ENCODE measurements at places on chromosomes 5 and 9.

- no peak for DNase-seq
These were observed 8.9 kb downstream of the ARAP3 start for GRCh38 chr5:141672841-141673813.

DNA sequence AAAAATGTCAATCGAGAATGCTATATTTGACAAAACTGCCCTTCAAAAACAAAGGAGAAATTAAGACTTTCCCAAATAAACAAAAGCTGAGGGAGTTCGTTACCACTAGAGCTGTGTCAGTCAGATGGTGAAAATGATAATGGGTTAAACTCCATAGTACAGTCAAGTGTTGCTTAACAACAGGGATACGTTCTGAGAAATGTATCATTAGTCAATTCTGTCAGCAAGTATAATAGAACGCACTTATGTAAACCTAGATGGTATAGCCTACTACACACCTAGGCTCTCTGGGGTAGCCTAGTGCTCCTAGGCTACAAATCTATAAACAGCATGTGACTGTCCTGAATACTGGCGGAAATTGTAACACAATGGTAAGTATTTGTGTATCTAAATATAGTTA lies 138.7 kb downstream of the DRD1 start:
- DNase-seq, result no peak

DNA sequence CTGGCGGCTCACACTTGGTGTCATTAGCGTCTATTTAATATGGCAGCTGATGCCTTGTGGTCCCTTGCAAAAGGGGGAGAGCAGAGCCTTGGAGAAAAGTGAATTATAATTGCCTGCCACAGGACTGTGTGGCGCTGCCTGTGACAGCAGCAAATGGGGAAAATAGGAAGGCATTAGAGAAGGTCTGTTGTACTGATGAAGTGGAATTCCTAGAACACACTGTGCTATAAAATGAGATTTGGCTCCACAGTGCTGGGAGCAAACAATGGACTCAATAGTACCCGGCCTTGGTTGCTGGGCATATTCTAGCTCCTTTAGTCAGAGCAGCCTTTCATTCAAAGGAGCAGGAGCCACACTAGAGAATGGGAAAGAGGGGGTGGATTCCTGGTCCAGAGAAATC lies 21.3 kb downstream of the SEMA6A start:
- DNase-seq, result no peak

- DNase-seq, result no peak
These were observed 239.2 kb downstream of the FAM114A2 start for GRCh38 chr5:153799466-153799865.

GRCh38 chr5:110536120-110537115 lies 190.1 kb downstream of the TMEM232 start:
- no peak for DNase-seq

DNA sequence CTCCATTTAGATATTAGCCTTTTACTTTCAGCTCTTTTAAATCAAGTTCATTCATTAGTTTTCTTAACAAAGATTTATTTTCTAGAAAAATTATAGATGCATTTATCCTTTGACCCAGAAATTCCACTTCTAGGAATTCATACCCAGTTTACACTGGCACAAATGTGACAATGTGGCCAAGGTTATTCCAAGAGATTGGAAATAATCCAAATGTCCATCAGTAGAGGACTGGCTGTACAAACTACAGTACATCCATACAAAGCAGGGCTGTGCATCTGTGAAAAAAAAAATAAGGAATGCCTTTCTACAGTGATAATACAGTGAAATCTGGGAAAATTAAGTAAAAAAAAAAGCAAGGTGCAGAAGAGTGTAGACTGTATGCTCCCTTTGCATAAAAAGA lies 149.2 kb downstream of the GABBR2 start:
- no peak for DNase-seq

DNA sequence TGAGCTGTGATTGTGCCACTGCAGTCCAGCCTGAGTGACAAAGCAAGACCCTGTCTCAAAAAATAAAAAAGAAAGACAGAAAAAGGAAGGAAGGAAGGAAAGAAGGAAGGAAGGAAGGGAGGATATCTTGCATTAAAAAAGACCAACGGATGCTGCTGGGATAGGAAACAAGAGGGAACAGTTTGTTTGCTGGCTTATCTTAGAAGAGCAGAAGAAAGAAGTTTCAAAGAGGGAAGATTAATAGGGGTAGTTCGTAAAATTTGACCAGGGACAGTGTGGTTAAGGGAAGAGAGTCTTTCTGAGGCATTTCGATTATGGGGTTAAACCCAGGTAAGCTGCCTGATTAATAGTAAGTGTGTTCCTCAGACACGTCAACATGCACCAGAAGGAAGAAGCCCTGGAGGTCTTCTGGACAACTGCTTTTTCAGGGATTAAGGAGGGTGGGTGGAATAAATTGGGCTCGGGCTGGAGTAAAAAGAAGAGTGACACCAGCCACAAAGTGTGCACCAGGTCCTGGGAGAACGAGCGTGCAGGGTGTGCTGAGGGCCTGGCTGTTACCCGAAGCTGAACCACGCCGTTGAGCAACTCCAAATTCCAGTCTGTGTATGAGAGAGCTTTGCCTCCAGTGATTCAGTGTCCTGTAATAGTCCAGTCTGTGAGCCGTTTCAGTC lies 24.8 kb downstream of the FYB1 start:
- no peak for DNase-seq

GRCh38 chr5:173795601-173796000 lies 92.5 kb upstream of the CPEB4 start:
- no peak for DNase-seq

DNA sequence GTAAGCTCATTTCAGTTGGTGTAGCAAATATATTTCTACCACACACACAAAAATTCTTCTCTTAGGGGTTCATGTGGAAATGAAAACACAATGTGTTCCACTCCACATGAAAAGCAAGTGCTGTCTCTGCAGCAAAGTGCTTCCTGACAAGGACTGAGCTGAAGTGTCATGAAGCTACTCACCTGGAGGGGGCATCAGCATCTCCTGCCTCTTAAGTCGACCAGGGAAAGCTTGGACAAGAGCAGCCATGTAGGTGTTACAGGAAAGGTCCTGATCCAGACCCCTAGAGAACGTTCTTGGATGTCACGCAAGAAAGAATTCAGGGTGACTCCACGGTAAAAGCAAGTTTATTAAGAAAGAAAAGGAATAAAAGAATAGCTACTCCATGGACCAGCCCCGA lies 62.8 kb downstream of the SV2C start:
- DNase-seq, result no peak

GRCh38 chr5:115686051-115686737 lies 60.4 kb upstream of the TMED7 start:
- DNase-seq, result no peak

DNA sequence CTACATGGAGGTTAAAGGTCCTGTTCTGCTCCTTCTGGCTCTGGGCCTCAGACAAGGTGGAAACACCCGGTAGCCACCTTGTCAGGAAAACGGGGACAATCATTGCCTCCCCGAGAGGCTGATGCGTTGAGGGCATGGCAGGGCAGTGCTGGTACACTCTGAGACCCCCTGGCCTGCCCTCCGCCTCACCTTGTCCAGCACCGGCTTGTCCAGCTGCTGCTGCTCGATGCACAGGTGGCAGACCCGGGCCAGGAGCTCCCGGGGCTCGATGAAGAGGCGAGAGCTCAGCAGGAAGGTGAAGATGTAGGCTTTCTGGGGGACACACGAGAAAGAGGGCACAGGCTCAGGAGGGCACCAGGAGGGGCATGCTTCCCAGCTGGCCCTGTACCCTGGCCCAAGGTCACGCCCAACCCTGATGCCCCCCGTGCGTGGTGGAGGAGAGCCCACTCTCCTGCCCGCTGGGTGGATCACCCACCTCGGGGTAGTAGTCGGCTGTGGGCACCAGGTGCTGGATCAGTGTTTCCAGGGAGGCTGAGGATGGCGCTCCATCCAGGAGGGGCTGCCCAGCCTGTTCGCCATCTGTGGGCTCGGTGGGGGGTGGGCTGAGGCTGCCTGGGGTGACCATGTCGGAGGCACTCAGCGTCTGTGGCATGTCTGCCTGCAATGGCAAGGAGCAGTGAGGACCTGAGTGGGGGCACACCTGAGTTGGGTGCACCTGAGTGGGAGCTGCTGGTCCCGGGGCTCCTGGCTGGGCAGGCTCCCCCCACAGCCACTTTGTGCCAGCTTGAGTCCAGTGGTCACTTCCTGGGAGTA lies 66.0 kb upstream of the RNF130 start:
- DNase-seq, result no peak

- DNase-seq, result no peak
These were observed 202.1 kb upstream of the SLC30A5 start for GRCh38 chr5:68891718-68892117.

DNA sequence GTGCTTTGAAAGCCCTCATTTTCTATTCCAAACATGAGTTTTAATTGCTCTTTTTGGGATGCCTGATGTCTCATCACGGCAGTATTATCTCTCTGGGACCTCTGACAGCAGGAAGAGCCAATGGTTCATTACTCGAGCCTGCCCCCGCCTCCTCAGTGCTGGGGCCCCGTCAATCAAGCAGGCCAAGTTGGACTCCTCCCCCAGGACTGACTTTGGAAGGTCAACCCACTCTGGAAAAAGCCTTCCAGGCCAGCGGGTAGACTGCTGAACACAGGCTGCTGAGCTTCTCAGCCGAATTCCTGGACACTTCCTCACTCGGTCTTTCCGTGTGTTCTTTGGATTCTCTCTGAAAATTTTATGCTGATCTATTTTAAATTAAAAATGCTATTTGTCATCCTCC lies 9.5 kb upstream of the BARHL1 start:
- no peak for DNase-seq

GRCh38 chr9:71285191-71285656 lies 163.8 kb upstream of the TRPM3 start:
- no peak for DNase-seq

- no peak for DNase-seq
These were observed 7.3 kb downstream of the ASTN2 start for GRCh38 chr9:117407436-117408022.

- no peak for DNase-seq
These were observed 17.2 kb downstream of the FBXW11 start for GRCh38 chr5:171989276-171989675.

DNA sequence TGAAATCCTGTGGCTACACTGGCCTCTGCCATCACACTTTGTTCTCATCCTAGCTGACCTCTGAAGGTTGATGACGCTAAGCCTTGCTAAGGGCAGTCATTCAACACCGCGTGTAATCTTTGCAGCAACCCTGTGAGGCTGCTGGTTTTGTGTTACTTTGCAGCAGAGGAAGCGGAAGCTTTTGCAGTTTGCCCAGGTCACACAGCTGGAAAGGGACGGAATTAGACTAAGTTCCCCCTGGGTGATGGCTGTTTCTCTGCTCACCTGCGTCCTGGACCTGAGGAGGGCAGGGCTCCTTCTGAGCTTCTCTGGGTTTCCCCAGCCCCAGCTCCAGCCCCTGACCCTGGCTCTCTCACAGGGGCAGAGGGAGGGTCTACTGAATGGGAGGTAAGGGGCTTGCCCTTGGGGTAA lies 7.3 kb upstream of the SLC25A51 start:
- no peak for DNase-seq

DNA sequence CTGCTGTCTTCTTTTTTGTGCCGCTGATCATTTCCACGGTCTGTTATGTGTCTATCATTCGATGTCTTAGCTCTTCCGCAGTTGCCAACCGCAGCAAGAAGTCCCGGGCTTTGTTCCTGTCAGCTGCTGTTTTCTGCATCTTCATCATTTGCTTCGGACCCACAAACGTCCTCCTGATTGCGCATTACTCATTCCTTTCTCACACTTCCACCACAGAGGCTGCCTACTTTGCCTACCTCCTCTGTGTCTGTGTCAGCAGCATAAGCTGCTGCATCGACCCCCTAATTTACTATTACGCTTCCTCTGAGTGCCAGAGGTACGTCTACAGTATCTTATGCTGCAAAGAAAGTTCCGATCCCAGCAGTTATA lies 17.1 kb downstream of the F2R start:
- DNase-seq, result peak; percentile 31

DNA sequence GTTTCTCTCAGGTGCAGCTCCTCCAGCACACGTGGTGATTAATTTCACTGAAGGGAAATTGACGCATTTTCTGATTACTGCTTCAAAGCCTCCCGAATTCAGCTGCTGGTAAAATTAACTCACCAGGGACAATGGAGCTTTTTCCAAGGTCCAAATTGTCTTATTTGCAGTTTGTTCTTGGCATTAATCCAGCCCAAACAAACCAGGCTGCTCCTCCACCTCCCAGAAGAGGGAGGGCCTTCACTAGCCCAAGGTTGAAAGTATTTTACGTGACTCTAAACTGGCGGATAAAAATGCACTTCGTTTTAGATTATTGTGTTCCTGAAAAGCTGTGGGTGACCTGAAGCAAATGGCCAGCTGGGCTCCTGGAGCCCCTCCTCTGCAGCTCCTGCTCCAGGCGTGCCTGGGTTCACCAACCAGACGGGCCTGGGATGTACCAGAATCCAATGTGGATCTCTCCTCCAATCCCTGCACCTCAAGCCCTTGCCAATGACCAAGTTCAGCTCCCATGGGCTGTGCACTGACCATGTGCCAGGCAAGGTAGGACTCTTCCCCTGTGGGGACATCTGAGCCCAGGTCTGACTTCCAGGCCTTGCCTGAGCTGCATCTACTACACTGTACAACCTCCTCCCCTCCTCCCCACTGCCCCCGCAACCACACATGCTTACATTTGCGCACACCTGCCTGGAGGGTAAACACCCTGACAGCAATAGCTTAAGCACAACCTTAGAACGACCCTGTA lies 193.4 kb downstream of the CDK5RAP2 start:
- DNase-seq, result no peak

GRCh38 chr5:152124409-152125041 lies 199.9 kb upstream of the GLRA1 start:
- DNase-seq, result no peak

DNA sequence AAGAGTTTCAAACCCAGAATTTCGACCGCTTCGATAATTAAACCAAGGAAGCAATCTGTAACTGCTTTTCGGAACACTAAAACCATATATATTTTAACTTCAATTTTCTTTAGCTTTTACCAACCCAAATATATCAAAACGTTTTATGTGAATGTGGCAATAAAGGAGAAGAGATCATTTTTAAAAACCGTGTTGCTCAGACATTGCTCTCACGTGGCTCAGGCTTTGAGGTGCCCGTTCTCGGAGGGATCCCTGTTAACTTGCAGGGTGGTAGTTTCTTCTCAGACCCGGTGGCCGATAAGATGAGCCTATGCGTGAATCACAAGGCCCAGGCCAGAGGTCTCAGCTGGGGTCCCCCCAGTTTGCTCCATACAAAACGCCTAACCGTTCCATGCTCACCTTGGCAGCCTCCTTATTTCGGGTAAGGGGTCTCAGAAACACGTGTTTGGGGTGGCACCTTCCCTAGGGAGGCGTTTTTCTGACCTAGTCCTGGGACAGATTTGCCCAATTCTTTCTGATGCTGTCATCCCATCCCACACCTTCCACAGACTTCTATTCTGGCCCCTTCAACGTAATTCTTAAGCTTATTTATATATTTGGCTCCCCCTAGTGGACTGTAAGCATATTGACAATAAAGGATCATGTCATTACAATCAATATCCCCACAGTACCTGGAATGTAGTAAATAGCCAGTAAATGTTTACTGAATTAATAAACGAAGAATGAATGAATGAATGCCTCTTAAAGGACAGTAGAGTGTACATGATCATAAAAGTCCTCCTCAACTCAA lies 48.1 kb downstream of the THBS4 start:
- no peak for DNase-seq
